ENCODE measurements at places on chromosomes 1 and 21. TPM values are rescaled to one million over a fixed set of nuclear protein-coding genes. Genes with fewer than 3 reads are reported as not detected.

GRCh38 chr1:89598450-89599331 is 34.2 kb upstream of the LRRC8C start:
- no peak overlapping the region for H3K27ac ChIP-seq
- H3K4me1 ChIP-seq: no peaks in the 10 kb centered on the region
- H3K27me3 ChIP-seq: no peaks in the 10 kb centered on the region
- H3K4me3 ChIP-seq: no peak overlapping the region
- H3K36me3 ChIP-seq: no peaks in the 10 kb centered on the region

- no peaks in the 10 kb centered on the region for H3K36me3 ChIP-seq
- H3K27ac ChIP-seq: no peak overlapping the region
- no peak overlapping the region for H3K4me3 ChIP-seq
- no peak for DNase-seq
- H3K27me3 ChIP-seq: no peaks in the 10 kb centered on the region
Observed at GRCh38 chr1:79859212-79859948, 852.9 kb upstream of the ADGRL4 start.

- no peak overlapping the region for H3K27ac ChIP-seq
- peaks cover 5% of the 10 kb centered on the region for H3K27me3 ChIP-seq
- H3K36me3 ChIP-seq: no peaks in the 10 kb centered on the region
Observed at GRCh38 chr1:65141394-65141793, 6.6 kb upstream of the AK4 start.

DNA sequence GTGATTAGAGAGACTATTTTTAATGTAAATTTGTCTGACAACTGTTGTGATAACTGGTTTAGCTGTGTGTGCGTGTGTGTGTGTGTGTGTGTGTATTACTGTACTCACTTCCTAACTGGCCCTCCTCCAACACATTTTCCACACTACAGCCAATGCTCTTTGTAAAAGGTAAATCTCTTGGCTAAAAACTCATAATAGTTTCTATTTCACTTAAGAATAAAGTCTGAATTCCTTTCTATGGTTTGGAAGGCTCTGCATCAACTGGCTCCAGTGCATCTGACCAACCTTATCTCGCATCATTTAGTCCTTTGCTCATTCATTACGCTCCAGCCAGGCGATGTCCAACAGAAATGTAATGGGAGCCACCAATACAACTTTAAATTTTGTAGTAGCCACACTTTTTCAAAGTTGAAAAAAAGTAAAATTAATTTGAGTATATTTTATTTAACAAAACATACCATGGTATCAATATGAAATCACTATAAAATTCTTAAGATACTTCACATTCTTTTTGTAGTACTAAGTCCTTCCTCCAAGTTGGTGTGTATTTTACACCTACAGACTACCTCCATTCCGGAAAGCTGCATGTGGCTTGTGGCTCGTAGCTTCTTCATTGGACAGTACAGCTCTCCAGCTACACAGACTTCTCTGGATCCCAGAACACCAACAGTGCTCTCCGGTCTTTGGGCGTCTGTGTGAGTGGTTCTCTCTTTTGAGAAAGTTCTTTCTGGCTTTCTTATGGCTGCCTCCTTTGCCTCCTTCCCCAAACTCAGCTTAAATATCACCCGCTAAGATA is 68.9 kb downstream of the NRIP1 start:
- no peaks in the 10 kb centered on the region for H3K36me3 ChIP-seq
- H3K4me1 ChIP-seq: peaks cover 38% of the 10 kb centered on the region
- no peak overlapping the region for H3K4me3 ChIP-seq

DNA sequence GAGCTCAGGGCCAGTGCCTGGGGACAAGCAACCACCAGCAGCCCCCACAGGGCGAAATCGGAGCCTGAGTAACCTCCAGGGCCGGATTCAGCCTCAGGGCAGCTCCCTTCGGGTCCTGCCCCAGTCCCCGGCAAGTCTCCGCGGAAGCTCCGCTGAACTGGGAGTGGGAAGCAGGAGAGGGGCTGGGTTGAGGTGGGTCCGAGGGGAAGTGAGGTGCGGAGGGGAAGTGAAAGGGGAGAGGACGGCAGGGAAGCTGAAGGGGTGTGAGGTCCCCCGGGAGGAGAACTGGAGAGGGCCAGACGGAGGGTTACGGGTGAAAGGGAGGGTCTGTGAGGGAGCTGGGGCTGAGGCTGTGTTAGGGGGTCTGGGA is 560 bp downstream of the PADI2 start:
- no peak overlapping the region for H3K27ac ChIP-seq
- peaks cover 17% of the 10 kb centered on the region for H3K4me1 ChIP-seq
- peak overlapping the region; percentile 37 for H3K4me3 ChIP-seq
- H3K27me3 ChIP-seq: peaks cover 21% of the 10 kb centered on the region

- no peaks in the 10 kb centered on the region for H3K36me3 ChIP-seq
- no peak overlapping the region for H3K4me3 ChIP-seq
Observed at GRCh38 chr1:39827201-39827600, 38.5 kb upstream of the BMP8B start.

DNA sequence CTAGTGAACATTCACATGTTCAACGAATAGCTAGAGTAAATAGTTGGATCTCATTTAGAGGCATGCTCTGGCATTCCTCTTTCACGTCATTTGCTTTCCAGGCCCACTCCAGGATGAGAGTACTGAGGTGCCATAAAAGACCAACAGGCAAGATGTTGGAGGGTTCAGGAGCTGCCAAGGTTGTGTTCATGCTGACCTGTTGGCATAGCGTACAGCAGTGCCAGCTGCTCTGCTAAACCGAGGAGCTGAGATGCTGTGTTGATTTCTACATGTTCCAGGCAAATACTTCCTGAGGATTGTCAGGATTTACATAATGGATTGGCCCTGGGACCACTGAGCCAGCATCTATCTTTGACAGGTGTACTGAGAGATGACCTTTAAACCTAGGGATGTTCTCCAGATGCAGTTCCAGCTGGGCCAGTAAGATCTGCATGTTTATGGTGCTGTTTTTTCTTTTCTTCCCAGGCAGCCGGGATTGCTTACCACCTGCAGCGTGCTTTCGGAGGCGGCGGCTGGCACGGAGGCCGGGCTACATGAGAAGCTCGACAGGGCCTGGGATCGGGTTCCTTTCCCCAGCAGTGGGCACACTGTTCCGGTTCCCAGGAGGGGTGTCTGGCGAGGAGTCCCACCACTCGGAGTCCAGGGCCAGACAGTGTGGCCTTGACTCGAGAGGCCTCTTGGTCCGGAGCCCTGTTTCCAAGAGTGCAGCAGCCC is 66.9 kb downstream of the DISC1 start:
- no peak overlapping the region for H3K4me3 ChIP-seq
- DNase-seq: no peak
- no peak overlapping the region for H3K27ac ChIP-seq
- no peaks in the 10 kb centered on the region for H3K27me3 ChIP-seq
- no peaks in the 10 kb centered on the region for H3K36me3 ChIP-seq

GRCh38 chr1:201335174-201335870 is 42.2 kb downstream of the TNNT2 start:
- H3K27ac ChIP-seq: no peak overlapping the region
- no peak overlapping the region for H3K4me3 ChIP-seq
- peak; percentile 57 for DNase-seq
- no peaks in the 10 kb centered on the region for H3K36me3 ChIP-seq
- no peaks in the 10 kb centered on the region for H3K27me3 ChIP-seq

DNA sequence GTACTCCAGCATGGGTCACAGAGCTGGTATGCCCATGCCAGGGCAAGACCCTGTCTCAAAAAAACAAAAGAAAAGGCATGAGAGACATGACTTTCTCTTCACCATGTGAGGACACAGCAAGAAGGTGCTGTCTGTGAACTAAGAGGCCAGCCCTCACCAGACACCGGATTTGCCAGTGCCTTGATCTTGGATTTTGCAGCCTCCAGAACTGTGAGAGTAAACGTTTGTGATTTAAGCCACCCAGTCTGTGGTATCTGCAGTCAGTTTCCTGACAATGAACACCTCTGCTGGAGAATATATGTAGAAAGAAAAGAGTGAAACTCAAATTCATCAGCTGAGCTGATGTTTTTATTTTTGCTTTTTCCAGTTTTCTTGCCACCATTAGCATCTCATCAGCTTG is 166.3 kb upstream of the RAB4A start:
- no peak overlapping the region for H3K27ac ChIP-seq
- no peaks in the 10 kb centered on the region for H3K27me3 ChIP-seq
- no peak overlapping the region for H3K4me3 ChIP-seq

- no peak overlapping the region for H3K27ac ChIP-seq
- no peak for DNase-seq
- H3K4me1 ChIP-seq: no peaks in the 10 kb centered on the region
Observed at GRCh38 chr1:61523893-61524605, 200.9 kb downstream of the TM2D1 start.

- H3K27me3 ChIP-seq: no peaks in the 10 kb centered on the region
- H3K27ac ChIP-seq: peak overlapping the region; percentile 98
- DNase-seq: no peak
- H3K36me3 ChIP-seq: no peaks in the 10 kb centered on the region
- peaks cover 12% of the 10 kb centered on the region for H3K4me1 ChIP-seq
Observed at GRCh38 chr1:150236614-150237100, 745 bp upstream of the ANP32E start.

- no peaks in the 10 kb centered on the region for H3K36me3 ChIP-seq
- DNase-seq: no peak
- no peaks in the 10 kb centered on the region for H3K27me3 ChIP-seq
- H3K27ac ChIP-seq: no peak overlapping the region
- peaks cover 4% of the 10 kb centered on the region for H3K4me1 ChIP-seq
Observed at GRCh38 chr1:23354245-23354644, 10.2 kb upstream of the HNRNPR start.

DNA sequence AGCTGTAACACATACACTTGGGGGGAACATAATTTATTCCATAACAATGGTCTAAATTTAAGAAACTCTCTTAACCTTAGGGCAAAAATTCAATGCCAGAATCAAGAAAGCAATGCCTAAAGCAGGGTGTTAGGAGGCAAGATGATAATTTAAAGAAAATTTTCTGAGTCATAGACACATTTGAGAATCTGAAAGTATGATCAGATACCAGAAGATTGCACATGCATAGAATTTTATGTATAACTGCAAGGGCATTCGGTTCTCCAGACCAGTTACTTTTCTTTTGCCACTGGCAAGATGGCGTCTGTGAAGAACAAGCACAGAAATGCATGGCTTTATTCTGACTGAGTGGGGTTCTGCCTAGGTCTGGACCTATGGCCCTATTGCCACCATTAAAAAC is 64.4 kb upstream of the IPO9 start:
- no peaks in the 10 kb centered on the region for H3K27me3 ChIP-seq
- DNase-seq: no peak
- peaks cover 16% of the 10 kb centered on the region for H3K4me1 ChIP-seq
- H3K4me3 ChIP-seq: no peak overlapping the region

- H3K4me3 ChIP-seq: no peak overlapping the region
- H3K27ac ChIP-seq: no peak overlapping the region
- DNase-seq: no peak
- H3K36me3 ChIP-seq: no peaks in the 10 kb centered on the region
- no peaks in the 10 kb centered on the region for H3K27me3 ChIP-seq
Observed at GRCh38 chr1:38139738-38140487, 93.3 kb upstream of the POU3F1 start.

DNA sequence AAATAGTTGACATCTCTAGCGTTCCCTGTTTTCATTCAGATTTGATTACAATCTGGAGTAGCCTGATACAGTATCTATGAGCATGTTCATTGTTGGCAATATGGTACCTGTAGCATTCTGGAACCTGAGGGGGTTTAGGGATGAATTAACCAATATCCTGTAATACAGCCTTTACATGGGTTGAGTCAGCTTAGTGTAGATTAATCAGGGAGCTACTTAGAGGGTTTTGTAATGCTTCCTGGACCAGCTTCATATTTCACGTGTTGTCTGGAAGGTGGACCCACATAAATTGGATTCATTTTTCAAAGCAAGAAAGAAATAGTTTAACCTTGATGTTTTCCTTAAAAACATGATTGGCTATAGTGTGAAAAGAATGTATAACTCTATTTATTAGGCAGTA is 3.6 kb downstream of the OTUD3 start:
- no peak overlapping the region for H3K4me3 ChIP-seq
- H3K27ac ChIP-seq: no peak overlapping the region
- H3K36me3 ChIP-seq: no peaks in the 10 kb centered on the region

- DNase-seq: no peak
- H3K4me3 ChIP-seq: no peak overlapping the region
- no peak overlapping the region for H3K27ac ChIP-seq
- H3K36me3 ChIP-seq: no peaks in the 10 kb centered on the region
- no peaks in the 10 kb centered on the region for H3K27me3 ChIP-seq
Observed at GRCh38 chr1:31569596-31570173, 6.6 kb upstream of the TINAGL1 start.

- no peaks in the 10 kb centered on the region for H3K27me3 ChIP-seq
- H3K4me3 ChIP-seq: no peak overlapping the region
- no peak for DNase-seq
- no peaks in the 10 kb centered on the region for H3K4me1 ChIP-seq
- H3K27ac ChIP-seq: no peak overlapping the region
- no peaks in the 10 kb centered on the region for H3K36me3 ChIP-seq
Observed at GRCh38 chr1:214008791-214009422, 21.1 kb downstream of the PROX1 start.

- no peak overlapping the region for H3K4me3 ChIP-seq
- H3K27me3 ChIP-seq: no peaks in the 10 kb centered on the region
- H3K36me3 ChIP-seq: no peaks in the 10 kb centered on the region
- DNase-seq: no peak
- H3K27ac ChIP-seq: no peak overlapping the region
- H3K4me1 ChIP-seq: peaks cover 23% of the 10 kb centered on the region
Observed at GRCh38 chr1:22804969-22805671, 94.5 kb downstream of the EPHB2 start.

- no peak for DNase-seq
- H3K27ac ChIP-seq: no peak overlapping the region
Observed at GRCh38 chr1:200334661-200335256, 75.1 kb downstream of the ZNF281 start.

DNA sequence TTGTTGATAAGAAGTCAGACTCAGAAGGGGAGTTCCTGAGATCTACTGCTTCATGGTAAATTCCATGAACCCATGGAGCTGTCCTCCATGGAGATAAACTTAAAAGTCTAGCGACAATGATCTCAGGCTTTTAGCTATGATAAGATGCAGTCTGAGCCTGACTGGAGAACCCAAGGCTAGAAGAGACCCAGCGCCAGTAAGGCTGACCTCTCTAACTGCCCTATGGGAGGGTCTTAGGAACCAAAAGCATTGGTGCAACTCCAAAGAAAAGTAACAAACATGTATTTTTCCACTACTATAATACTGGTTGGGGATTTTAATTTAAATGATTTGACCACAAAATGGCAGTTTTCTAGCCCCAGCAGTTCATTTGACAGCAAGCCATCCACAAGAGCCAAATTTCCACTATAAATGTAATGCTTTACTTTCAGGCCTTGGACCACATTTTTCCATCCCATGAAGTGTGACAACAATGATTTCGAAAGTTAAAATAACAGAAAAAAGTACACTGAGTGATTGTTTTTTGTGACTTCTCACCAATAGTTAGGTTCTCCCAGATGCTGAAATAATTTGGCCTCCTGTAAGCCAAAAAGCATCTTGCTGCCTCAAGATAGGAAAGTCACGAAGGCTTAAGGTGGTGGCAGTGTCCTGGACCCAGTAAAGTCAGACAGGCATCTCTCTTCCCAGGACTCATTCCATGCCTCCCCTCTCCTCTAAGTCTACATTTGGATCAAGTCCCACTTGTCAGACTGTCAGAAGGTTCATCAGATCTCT is 43.1 kb upstream of the EXOSC10 start:
- H3K4me1 ChIP-seq: no peaks in the 10 kb centered on the region
- peaks cover 50% of the 10 kb centered on the region for H3K36me3 ChIP-seq
- H3K27me3 ChIP-seq: no peaks in the 10 kb centered on the region
- DNase-seq: no peak
- no peak overlapping the region for H3K4me3 ChIP-seq

AKR1A1 gene
- total RNA-seq: 64.2 TPM

OPTC gene
- total RNA-seq: not detected

REG4 gene
- not detected for total RNA-seq

SERPINC1 gene
- total RNA-seq: not detected

SLC6A17 gene
- 0.83 TPM for total RNA-seq

FAM151A gene
- not detected for total RNA-seq

SDC3 gene
- 57.4 TPM for total RNA-seq

LY9 gene
- under 0.01 TPM for total RNA-seq

TMEM52 gene
- 3.5 TPM for total RNA-seq

All from sigmoid colon (tissue), 7 donors.